ENCODE measurements at places on chromosomes 7 and 10. TPM values are rescaled to one million over a fixed set of nuclear protein-coding genes. Genes with fewer than 3 reads are reported as not detected.
A peak's percentile ranks its signal among the peaks of the same experiment; 100 is the strongest.

DNA sequence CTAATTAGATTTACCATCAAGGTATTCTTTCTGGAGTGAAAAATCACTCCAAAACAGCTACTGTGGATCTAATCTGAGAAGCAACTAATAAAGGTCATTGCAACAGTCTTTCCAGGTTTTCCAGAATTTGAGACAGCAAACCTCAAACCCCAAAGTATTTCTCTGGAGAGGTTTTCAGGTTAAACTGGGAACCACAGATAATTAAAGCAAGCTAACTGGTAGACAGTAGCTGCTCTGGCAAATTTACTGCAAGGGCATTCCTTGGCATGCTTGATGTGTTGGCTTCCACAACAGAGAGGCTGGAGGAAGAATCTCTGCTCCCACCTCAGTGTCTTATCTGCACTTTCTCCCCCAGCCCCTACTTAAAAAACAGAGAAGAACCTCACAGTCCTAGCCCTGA lies 140.0 kb upstream of the NRBF2 start:
- no peaks in the 10 kb centered on the region for H3K27me3 ChIP-seq
- no peak overlapping the region for H3K27ac ChIP-seq
- H3K4me3 ChIP-seq, result no peak overlapping the region

Gene VIPR2
- 9.8 TPM for total RNA-seq

GRCh38 chr7:75611557-75612178 lies 119.5 kb downstream of the SPDYE5 start:
- H3K4me3 ChIP-seq, result no peak overlapping the region
- no peaks in the 10 kb centered on the region for H3K4me1 ChIP-seq
- DNase-seq, result peak; percentile 69
- peak overlapping the region; percentile 59 for H3K27ac ChIP-seq

DNA sequence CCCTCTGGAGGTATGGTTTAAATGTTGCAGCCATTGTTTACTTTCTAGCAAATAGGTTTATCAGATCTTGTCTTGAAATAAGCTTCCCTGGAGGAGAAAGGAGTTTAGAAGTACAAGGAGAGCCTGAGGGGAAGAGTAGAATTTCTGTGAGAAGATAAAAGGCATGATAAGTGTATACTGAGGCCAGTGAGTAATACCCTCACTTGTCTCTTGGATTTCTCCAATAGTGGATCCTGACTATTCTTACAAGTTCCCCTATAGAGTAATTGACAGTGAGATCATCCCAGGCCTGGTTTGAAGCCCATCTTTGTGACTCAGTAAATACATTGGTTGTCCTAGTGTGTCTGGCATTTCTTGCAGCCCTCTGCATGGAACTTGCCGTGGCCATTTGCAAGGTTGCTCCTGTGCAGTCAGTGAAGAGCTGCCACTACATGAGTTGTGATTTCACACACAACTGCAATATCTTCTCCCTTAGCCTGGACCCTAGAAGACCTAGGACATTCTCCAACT lies 41.6 kb downstream of the CHN2 start:
- H3K27ac ChIP-seq, result no peak overlapping the region
- no peak for DNase-seq
- H3K4me1 ChIP-seq, result no peaks in the 10 kb centered on the region
- no peak overlapping the region for H3K4me3 ChIP-seq
- no peaks in the 10 kb centered on the region for H3K36me3 ChIP-seq

- H3K27me3 ChIP-seq, result no peaks in the 10 kb centered on the region
- H3K36me3 ChIP-seq, result no peaks in the 10 kb centered on the region
- H3K4me3 ChIP-seq, result no peak overlapping the region
- H3K27ac ChIP-seq, result no peak overlapping the region
These were observed 1.2 kb downstream of the WEE2 start for GRCh38 chr7:141709318-141709717.

- H3K4me3 ChIP-seq, result no peak overlapping the region
- no peak for DNase-seq
- no peaks in the 10 kb centered on the region for H3K4me1 ChIP-seq
- H3K27me3 ChIP-seq, result no peaks in the 10 kb centered on the region
- H3K27ac ChIP-seq, result no peak overlapping the region
These were observed 29.4 kb downstream of the GRID1 start for GRCh38 chr10:86337121-86337601.

DNA sequence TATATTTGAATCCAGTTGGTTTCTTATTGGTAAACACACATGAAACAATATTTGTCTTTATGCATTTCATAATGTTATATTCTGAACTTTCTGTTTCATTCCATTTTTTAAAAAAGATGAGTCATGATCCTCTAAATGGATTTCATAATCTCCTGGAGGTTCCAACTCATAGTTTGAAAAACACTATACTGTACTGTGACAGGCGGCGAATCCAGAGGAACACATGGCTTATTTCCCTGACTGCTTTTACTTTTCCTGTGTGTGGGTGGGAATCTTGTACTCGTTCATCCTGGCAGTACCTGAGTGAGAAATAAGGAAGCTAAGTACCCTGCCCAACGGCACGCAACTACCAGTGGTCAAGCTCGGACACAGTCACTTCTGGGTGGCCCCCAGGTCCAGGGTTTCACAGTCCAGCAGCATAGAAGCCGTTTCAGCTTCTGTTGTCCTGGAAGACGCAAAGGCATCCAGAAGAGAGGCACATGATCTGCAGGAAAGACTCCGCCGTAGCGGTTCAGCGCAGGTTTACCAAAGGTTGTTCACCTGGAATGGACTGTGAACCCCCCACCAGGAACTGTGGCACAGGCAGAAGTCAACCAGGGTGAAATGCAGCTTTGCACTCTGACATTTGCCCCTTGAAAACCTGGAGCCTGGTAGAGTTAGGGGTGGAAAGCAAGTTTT lies 117.7 kb downstream of the CCNY start:
- no peak overlapping the region for H3K4me3 ChIP-seq
- H3K4me1 ChIP-seq, result no peaks in the 10 kb centered on the region
- H3K27me3 ChIP-seq, result no peaks in the 10 kb centered on the region
- peak overlapping the region; percentile 34 for H3K27ac ChIP-seq

Gene ANKRD30A
- total RNA-seq, result not detected

GRCh38 chr7:30511973-30512662 lies 7.5 kb upstream of the GGCT start:
- H3K27ac ChIP-seq, result no peak overlapping the region
- H3K27me3 ChIP-seq, result no peaks in the 10 kb centered on the region
- H3K36me3 ChIP-seq, result no peaks in the 10 kb centered on the region
- no peak for DNase-seq
- H3K4me1 ChIP-seq, result no peaks in the 10 kb centered on the region
